ENCODE measurements at places on chromosomes 7 and 10. TPM values are rescaled to one million over a fixed set of nuclear protein-coding genes. Genes with fewer than 3 reads are reported as not detected.
A peak's percentile ranks its signal among the peaks of the same experiment; 100 is the strongest.

- H3K4me1 ChIP-seq = no peaks in the 10 kb centered on the region
- no peaks in the 10 kb centered on the region for H3K27me3 ChIP-seq
- H3K27ac ChIP-seq = no peak overlapping the region
- H3K36me3 ChIP-seq = no peaks in the 10 kb centered on the region
- no peak for DNase-seq
- no peak overlapping the region for H3K4me3 ChIP-seq
Measured at GRCh38 chr10:128927497-128928161, 539.4 kb upstream of the MGMT start.

DNA sequence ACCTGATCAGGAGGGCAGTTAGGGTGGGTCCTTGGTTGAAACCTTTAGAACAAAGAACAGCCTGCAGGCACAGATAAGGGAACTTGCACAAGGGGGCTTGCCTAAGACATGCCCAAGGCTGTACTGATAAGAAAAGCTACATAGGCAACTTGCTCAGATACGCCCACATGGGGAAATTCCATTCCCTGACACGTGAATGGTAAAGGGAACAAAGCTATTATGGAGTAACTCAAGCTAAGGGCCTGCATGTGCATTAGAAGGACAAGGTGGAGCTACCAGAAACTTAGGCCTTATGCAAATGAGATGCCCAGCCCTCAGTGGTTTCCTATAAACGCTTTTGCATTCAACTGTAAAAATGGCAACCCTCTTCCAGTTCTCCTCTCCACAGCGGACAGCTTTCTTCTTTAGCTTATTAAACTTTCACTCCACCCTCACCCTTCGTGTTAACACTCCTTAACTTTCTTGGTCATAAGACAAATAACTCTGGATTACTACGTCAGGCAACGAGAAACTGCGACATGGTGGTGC is 1192.1 kb upstream of the CELF2 start:
- H3K27ac ChIP-seq = no peak overlapping the region
- no peaks in the 10 kb centered on the region for H3K36me3 ChIP-seq
- peak; percentile 70 for DNase-seq
- H3K27me3 ChIP-seq = no peaks in the 10 kb centered on the region

DNA sequence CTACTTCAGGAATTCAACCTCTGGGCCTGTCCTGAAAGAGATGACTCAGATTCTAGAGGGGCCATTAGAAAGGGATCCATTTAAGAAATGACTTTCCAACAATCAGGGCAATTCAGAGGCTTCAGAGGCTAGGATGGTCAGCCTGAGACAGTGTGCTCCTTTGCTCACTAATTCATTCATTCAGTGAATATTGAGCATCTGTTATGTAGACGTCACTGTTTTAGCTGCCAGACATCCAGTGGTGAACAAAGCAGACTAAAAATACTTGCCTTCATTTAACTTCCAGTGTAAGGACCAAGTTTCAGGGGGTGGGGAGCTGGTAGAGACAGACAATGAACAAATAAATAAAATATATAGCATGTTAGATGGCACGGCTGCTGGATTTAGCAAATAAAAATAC is 1.6 kb downstream of the KIAA1217 start:
- H3K27ac ChIP-seq = peak overlapping the region; percentile 95
- no peaks in the 10 kb centered on the region for H3K27me3 ChIP-seq
- no peak overlapping the region for H3K4me3 ChIP-seq
- H3K4me1 ChIP-seq = peaks cover 18% of the 10 kb centered on the region

DNA sequence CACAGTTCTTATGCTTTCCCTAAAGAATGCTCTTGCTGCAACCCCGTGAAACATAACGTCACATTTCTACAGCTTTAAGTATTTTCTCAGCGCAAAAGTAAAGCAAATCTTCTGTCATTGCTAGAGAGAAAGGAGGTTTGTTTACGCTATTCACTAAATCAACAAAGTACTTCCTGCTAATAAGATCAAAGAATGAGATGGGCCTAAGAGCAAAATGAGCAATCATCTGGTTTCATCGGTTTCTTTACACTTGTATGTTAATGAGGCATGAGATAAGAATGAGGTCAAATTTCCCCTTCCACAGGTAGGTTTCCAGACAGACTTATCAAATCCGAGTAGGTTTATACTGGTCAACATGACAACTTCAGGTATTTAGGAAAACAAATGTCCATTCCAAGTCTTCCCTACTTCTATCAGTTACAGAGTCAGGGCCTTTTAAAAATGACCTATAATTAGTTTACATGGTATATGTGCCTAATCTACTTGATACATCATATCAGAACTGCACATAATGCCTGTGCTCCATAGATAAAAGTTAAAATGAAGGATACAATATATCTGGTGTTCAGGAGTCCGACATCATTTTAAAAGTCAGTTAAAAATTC is 8.4 kb downstream of the USP6NL start:
- H3K4me3 ChIP-seq = no peak overlapping the region
- DNase-seq = no peak
- no peaks in the 10 kb centered on the region for H3K36me3 ChIP-seq
- no peak overlapping the region for H3K27ac ChIP-seq
- H3K27me3 ChIP-seq = no peaks in the 10 kb centered on the region

GRCh38 chr10:92848441-92849233 is at the start of gene EXOC6:
TSS of gene EXOC6 (plus strand) at chr10:92848520. CDS start at chr10:92848534, 14 bp downstream.
- H3K4me1 ChIP-seq = no peaks in the 10 kb centered on the region
- peak within 1 kb of the TSS; percentile 85 for H3K27ac ChIP-seq
- peak within 1 kb of the TSS; percentile 92 for H3K4me3 ChIP-seq
- no peaks in the 10 kb centered on the region for H3K27me3 ChIP-seq
- H3K36me3 ChIP-seq = no peaks in the 10 kb centered on the region

GRCh38 chr7:81719865-81720264 is 50.0 kb downstream of the HGF start:
- no peaks in the 10 kb centered on the region for H3K4me1 ChIP-seq
- no peaks in the 10 kb centered on the region for H3K27me3 ChIP-seq
- H3K4me3 ChIP-seq = no peak overlapping the region
- no peak for DNase-seq

- no peaks in the 10 kb centered on the region for H3K36me3 ChIP-seq
- H3K4me1 ChIP-seq = peaks cover 25% of the 10 kb centered on the region
- peak; percentile 39 for DNase-seq
- peak overlapping the region; percentile 60 for H3K4me3 ChIP-seq
Measured at GRCh38 chr10:22321924-22322640, 1.2 kb downstream of the BMI1 start.

Gene ARHGAP19
- total RNA-seq = 4.3 TPM

DNA sequence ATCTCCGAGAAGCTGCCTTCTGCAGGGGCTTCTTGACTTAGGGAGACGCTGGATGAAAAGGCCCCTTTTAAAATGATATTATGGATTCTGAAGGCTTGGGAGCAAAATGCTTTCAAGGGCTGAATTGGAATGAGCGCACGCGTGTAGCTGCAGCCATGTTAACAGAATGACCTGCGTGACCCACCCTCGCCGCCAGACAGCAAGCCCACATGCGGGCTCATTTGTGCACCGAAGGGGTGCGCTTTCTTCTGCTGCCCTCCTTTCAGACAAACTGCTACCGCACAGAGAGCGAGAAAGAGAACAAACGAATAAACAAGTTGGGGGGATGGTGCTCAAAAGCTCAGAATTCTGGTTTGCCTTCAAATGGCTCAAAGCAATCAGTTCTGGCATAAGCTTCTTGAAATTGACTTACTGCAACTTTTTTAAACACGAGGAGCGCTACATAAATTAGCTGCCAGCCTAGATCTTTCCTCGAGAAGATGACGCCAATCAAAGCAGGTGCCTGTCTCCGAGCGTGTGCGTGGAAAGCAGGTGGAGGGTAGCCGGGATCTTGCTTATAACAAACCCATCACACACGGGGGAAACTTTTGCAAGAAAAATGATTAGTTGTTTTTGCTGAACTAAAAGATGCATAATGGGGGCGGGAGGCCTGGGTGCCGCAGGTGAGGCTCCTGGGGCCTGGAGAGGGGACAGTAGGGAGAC is 268.4 kb downstream of the MAD1L1 start:
- H3K27me3 ChIP-seq = no peaks in the 10 kb centered on the region
- no peak for DNase-seq
- no peaks in the 10 kb centered on the region for H3K36me3 ChIP-seq
- no peak overlapping the region for H3K27ac ChIP-seq

GRCh38 chr10:119494236-119495020 is 48.1 kb downstream of the RGS10 start:
- DNase-seq = no peak
- H3K4me3 ChIP-seq = no peak overlapping the region
- no peaks in the 10 kb centered on the region for H3K27me3 ChIP-seq
- no peak overlapping the region for H3K27ac ChIP-seq
- H3K4me1 ChIP-seq = no peaks in the 10 kb centered on the region

Gene USP6NL
- total RNA-seq = 13.3 TPM

DNA sequence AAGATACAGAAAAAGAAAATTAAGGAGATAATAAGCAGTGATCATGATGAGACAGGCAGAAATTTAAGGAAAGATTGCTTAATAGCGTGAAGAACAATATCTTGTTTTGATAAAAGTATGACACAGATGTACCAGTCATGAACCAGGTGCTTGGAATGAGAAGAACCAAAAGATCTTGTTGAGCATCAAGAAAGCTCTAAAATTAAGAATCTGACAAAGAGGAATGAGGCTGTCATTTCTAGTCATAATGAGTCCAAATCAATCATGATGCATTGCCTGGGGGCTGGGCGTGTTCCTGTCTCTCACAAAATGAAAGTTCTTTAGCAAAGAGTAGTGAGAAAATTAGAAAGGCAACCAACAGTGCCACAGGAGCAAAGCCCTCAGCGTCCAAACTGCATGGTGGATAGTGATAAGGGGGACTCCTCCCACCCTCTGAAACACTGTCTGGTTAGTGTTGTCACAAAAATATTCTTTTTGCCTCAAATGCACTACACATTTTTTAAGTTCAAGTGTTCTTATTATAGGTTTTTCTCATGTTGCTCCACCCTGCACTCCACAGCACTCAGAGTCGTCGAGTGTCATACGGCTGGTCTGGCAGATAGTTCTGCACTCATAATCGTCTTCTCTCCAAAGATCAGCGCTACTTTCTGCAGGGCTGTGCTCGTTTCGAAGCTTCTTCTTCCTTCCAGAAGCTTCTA is 439.6 kb downstream of the TNS3 start:
- no peak overlapping the region for H3K27ac ChIP-seq
- no peaks in the 10 kb centered on the region for H3K27me3 ChIP-seq
- H3K36me3 ChIP-seq = no peaks in the 10 kb centered on the region
- H3K4me3 ChIP-seq = no peak overlapping the region
- H3K4me1 ChIP-seq = no peaks in the 10 kb centered on the region

GRCh38 chr7:20539201-20539600 is 76.3 kb upstream of the ABCB5 start:
- no peak overlapping the region for H3K4me3 ChIP-seq
- no peaks in the 10 kb centered on the region for H3K27me3 ChIP-seq
- H3K27ac ChIP-seq = no peak overlapping the region
- no peak for DNase-seq
- no peaks in the 10 kb centered on the region for H3K4me1 ChIP-seq

Data from adrenal gland (tissue), 19 donors.